HFFc6 (cell line): ENCODE measurements at places on chromosomes 3 and 15.

DNA sequence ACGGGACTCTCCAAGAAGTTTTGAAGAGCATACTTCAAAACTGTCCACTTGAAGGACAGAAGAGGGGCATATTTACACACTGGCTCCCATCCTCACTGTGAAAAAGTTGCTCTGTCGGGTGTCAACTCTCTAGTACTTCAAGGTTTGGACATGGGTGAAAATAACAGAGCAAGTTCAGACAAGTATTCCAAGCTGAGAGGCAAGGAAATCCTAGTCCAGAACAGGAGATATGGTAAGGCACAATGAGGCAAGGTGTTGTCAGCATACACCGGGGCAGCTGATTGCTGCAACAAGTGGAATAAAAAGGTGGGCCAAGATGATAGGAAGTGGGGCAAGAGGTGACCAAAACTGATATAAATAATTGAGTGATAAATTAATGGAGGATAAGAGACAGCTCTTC, 4.8 kb upstream of the TFDP2 start:
- DNase-seq, result no peak

GRCh38 chr3:132395126-132395525, 22.2 kb upstream of the DNAJC13 start:
- DNase-seq, result no peak

DNA sequence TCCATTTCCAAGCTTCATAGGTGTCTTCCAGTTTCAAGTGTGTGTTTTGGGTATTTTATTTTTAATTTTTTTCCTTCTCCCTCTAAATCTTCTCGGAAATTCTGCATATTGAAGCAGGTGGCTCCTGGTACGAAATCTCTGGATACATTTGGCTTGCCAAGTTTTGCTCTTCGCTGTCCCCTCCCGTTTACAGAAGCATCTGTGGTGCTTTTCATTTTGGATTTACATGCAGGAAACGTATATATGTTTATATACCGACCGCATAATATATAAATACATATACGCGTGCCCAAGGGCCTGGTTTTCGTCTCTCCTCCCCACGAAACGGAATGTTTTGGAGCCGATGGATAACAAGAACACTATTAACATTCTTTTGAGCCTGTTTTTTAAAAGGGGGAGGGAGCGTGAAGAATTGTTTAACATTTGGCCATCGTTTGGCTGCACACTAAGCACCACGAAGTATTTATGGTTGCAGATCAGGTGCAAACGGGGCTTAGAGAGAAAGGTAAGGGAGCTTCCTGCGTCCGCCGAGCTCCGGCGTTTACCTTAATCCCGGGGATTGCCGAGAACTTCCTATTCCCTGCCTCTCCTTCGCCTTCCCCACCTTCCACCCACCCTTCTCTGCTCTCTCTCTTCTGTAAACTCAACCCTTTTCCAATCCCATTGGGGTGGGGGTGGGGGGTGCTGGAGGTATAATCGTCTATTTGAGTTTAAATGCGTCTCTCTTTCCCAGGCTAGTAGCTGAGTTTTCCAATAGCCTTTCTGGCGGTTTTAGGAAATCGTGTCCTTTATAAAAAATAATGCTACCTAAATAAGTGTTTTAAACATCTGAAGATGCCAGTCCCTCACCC, 1.1 kb upstream of the NLGN1 start:
- no peak for DNase-seq

DNA sequence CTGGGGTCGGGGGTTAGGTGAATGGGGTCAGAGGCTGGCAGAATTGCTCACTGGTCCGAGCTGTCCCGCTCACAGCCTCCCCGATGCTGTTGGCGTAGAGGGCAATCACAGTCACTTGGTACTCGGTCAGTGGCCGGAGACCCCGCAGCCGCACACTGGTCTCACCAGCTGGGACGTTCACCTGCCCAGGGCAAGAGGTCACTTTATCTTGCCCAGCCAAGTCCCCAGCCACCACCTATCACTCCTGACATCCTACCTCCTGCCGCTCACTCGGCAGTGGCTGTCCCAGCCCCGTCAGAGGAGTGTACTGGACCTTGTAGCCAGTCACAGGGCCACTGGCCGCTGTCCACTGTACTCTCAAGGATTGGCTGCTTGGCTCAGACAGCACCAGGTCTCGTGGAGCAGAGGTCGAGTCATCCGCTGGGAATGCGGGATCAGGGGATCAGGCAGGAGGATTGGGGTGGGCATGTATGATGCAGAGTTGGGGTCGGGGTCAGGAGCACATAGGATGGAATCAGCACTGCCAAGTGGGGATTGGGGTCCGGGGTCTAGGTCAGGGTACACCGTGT, 2.5 kb downstream of the COL7A1 start:
- DNase-seq, result peak; percentile 17

GRCh38 chr3:40951636-40952035, 247.7 kb upstream of the CTNNB1 start:
- no peak for DNase-seq
